ENCODE measurements at places on chromosomes 5 and 9. TPM values are rescaled to one million over a fixed set of nuclear protein-coding genes. Genes with fewer than 3 reads are reported as not detected.

The KIF24 gene
- total RNA-seq: 2.2 TPM

The TSSK1B gene
- not detected for total RNA-seq

DNA sequence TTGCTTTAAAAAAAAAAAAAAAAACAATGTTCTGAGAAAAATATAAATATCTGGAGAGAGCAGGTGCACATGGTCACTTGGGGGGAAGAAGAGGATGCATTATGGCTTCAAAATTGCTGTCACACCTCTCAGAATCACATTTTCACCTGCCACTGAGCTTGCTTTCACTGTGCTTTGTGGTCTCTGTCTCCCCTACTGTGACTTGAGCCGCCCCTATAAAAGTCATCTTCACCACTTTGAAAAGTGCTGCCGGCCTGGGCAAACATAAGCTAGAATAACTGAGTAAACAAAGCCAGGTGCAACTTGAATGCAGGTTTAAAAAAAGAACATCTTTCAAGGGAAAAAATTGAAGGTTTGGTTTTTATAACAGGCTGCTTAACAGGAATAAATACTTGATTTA lies 368.1 kb upstream of the GRIA1 start:
- no peak for DNase-seq

DNA sequence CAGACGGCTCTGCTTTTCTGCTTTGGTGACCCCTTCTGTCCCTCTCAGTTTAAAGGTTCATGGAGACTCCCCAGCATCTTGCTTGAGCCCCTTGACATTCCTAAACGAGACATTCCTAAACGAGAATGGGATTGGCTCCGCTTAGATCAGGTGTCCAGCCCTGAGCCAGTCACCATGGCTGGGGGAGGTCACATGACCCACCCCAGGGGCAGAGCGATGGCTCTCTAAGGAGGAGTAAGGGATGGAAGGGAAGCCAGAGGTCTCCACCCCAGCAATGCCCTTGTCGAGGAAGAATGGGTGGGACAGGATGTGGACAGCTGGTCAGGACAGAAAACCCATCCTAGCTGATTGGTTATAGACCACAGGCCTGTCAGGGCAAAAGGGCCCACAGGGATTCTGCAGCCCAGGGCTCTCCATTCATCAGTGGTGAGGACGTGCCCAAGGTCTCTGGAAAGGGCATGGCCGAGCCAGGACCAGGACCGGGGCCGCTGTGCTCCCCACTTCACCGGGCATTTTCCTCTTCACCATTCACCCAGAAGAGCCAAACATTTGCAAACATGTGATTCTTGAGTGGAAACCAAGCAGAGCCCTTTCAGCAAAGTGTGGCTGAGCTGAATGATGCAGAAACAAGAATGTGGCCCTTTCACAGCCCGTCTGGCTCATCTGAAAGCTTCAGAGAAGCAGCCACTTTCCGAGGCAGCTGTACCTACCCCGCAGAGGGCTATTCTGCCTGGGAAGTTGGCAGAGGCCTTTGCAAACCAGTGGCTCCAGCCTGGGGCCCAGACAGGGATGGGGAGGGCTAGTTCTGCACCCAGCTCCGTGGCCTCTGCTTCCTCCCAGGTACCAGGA lies 19.8 kb upstream of the AIF1L start:
- DNase-seq: no peak

DNA sequence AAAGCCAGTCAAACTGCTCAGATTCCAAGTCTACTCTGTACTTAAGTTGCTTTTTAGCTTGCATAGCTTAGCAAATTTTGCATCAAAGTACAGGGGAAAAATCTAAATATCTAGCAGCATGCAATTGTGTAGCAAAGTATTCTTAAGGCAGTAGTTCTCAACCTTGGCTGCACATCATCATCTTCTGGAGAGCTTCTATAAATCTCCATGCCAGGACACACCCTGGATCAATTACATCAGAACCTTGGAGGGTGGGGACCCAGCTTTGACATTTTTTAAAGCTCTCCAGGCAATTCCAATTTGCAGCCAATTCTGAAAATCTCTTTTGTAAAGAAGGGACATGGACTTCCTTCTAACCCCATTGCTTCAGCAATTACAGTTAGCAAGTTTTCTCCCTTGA lies 187.5 kb downstream of the SNCAIP start:
- no peak for DNase-seq

GRCh38 chr5:157273131-157273556 lies 7.2 kb downstream of the CYFIP2 start:
- no peak for DNase-seq

DNA sequence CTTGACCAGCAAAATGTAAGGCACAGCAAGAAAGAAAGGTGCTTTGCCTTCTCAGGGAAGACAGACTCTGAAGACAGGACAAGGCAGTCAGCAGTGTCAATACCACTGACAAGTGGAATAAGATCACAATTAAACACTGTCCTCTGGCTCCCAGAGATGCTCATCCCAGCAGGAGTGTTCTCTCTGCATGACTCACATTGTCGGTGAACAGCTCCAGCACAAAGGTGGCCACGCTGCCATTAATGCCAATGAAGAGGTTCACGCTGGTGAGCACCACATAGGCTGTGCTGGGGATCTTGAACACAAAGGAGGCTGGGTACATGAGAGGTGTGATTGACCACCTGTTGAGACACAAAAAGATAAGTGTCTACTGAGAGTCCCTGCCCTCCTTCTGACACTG lies 31.9 kb downstream of the NIPSNAP3B start:
- DNase-seq: no peak

GRCh38 chr9:33155393-33155792 lies 11.7 kb downstream of the B4GALT1 start:
- DNase-seq: no peak

- no peak for DNase-seq
Measured at GRCh38 chr5:54387031-54387430, 68.5 kb upstream of the HSPB3 start.

DNA sequence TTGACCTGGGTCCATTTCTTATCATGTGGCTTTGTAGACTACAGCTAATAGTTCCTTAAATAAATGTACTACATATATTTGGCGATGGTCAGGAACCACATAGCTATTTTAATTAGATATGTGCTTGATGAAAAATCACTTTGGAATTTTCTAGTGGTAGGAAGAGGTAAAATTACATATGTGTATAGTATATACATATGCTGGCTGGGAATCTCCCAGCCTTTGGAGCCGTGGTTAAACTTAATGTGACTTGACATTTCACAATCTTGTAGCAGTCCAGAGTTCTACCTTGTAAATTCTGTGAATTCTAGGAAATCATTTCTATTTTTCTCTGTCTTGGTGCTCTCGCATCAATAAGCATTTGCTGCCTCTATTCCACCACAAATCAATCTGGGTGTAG lies 565.0 kb downstream of the DMRTA1 start:
- no peak for DNase-seq

- DNase-seq: no peak
Measured at GRCh38 chr5:38187532-38187931, 70.8 kb upstream of the EGFLAM start.

Measured in endothelial cell (in vitro differentiated cells).